Activated T-helper 17 cell treated with anti-CD3 and anti-CD28 coated beads, Interleukin-2, amount 50 U/mL, for 72 hours (primary cell): ENCODE measurements at places on chromosomes 3 and 15. TPM values are rescaled to one million over a fixed set of nuclear protein-coding genes. Genes with fewer than 3 reads are reported as not detected.
A peak's percentile ranks its signal among the peaks of the same experiment; 100 is the strongest.

RSRC1 gene
- 32.4 TPM for total RNA-seq

- no peak for ATAC-seq
Observed at GRCh38 chr15:55535436-55535835, 27.4 kb upstream of the DNAAF4 start.

GRCh38 chr15:84099181-84099580 is 136.4 kb upstream of the GOLGA6L4 start:
- ATAC-seq, result no peak

DNA sequence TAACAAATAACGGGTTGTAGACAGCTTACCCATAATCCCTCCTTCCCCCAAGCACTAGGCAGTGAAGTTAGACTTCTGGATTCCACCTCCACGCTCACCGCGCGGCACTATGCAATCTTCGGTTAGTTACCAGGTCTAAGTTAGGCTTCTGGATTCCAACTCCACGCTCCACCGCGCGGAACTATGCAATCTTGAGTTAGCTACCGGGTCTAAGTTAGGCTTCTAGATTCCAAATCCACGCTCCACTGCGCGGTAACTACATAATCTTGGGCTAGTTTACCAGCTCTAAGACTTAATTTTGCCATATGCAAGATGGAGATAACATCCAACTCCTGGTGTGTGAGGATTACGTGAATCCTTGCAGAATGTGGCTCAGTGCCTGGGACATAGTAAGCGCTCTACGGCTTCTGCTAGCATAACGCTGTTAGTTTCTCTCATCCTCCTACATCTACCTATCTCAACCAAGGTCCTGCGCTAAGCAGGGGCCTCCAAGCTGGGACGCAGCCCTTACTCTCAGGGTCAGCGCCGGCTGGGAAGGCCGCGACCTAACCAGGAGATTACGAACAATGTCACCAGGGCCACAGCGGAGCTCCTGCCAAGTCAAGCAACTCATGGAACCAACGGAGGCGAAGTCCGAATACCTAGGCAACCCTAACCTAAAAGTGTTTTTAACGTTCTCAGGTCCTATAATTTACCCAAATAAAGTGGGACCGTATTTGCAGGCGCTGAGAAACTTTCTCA is 497 bp upstream of the RPLP1 start:
- ATAC-seq, result peak; percentile 36
